ENCODE measurements at places on chromosomes 3 and 15.

- no peak for DNase-seq
Observed at GRCh38 chr3:179297971-179298725, 24.7 kb upstream of the ZNF639 start.

DNA sequence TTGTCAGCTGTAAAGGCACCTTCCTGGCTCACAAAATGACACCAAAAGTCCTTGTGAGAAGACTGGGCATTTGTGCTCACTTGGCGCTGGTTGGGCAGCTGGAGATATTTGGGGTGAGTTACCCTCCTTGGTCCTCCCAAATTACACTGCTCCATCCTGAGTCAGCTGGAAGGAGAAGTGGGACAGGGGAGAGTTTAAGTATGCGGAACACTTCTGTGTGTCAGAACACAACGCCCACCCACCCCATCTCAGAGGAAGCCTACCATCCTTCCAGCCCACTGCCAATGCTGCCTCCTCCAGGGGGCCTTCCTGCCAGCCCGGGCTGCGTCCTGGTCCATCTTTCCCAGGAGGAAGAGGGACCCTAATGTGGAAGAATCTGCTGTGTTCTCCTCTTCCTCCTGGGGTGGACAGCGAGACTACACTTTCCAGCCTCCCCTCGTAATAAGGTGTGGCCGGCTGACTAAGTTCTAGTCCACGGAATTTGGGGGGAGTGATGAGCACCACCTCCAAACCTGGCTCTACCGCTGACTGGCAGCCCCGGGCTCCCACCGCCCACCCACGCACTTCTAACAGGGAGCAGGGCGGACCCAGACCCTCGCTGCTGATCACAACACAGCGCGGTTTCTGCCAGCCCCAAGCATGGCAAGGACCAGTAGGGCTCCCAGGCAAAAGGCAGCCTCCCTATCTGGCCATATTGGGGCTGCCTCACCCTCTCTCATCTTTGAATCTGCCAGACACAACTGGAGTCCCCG lies 265.0 kb downstream of the XXYLT1 start:
- no peak for DNase-seq

GRCh38 chr3:143596957-143597642 lies 251.2 kb downstream of the SLC9A9 start:
- no peak for DNase-seq

- no peak for DNase-seq
Observed at GRCh38 chr15:62821384-62822131, 221.0 kb upstream of the TPM1 start.

GRCh38 chr15:40776537-40777141 lies 6.9 kb downstream of the C15orf62 start:
- no peak for DNase-seq

DNA sequence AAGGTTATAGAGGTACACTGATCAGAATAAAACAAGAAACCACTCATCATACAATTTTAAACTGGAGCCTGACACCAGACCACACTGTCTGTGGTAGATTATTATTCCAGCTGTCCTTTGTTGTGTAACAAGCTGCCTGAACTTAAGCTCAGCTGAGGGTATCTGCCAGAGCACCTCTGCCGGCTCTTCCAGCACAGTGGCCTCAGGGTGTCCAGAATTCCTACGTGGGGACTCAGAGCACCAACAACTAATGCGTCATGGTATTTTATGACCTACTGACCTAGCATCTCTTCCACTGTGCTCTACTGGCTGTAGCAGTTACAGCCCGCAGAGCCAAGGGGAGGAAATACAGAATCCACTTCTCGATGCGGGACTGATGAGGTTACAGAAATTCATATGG lies 15.6 kb upstream of the RAF1 start:
- no peak for DNase-seq

DNA sequence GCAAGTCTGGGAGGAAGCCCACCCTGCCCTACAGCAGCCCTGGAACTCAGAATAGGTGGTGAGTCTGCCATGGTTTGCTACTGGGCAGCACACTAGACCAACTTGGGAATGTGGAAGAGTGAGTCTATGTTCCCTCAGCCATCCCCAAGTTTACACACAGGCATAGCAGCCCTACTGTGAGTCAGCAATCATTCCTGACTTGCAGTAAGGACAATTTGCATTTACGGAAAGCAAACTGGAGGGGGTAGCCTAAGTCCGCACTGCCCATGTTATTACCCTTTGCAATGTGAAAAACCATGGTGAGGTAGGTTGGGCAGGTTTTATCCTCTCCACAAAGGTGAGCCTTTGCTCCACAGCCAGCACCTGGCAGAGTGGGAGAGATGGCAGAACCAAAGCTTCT lies 4.6 kb downstream of the TCTA start:
- no peak for DNase-seq

- DNase-seq: peak; percentile 91
Observed at GRCh38 chr3:194141415-194142155, 5.6 kb downstream of the HES1 start.

DNA sequence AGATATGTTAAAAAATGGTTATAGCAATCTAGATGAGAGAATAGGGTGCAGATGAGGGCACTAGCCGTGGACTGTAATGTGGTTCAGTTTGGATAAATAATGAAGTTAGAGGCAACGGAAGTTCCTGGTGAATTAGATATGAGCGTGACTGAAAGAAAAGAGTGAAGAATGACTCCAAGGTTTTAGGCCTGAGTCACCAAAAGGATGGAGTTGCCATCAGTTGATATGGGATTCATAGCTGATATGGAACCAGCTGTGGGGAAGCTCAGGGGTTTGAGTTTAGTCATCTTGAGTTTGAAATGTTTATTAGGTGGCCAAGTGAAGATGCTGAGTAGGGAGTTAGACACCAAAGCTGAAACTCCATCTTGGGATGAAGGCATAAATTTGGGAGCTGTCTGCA lies 66.2 kb downstream of the SSR3 start:
- DNase-seq: no peak

GRCh38 chr3:137766041-137766875 lies 2.1 kb downstream of the SOX14 start:
- no peak for DNase-seq

GRCh38 chr15:95923792-95924191 lies 406.7 kb upstream of the NR2F2 start:
- no peak for DNase-seq

DNA sequence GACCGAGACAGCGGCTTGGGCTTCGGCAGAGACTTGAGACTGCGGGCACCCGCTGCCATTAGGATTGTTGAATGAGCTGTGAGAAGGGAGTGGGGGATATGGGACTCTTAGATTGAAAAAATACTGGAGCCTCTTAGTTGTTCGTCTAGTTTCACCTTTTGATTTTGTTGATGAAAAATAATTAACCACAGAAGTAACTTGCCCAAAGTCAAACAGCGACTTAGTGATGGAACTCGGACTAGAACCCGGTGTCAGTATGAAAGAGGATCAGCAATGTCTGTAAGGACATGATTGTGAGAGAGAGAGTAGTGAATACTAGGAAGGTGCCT lies 510 bp upstream of the GOLGB1 start:
- DNase-seq: no peak

GRCh38 chr15:93283854-93284253 lies 194.8 kb upstream of the RGMA start:
- DNase-seq: no peak

DNA sequence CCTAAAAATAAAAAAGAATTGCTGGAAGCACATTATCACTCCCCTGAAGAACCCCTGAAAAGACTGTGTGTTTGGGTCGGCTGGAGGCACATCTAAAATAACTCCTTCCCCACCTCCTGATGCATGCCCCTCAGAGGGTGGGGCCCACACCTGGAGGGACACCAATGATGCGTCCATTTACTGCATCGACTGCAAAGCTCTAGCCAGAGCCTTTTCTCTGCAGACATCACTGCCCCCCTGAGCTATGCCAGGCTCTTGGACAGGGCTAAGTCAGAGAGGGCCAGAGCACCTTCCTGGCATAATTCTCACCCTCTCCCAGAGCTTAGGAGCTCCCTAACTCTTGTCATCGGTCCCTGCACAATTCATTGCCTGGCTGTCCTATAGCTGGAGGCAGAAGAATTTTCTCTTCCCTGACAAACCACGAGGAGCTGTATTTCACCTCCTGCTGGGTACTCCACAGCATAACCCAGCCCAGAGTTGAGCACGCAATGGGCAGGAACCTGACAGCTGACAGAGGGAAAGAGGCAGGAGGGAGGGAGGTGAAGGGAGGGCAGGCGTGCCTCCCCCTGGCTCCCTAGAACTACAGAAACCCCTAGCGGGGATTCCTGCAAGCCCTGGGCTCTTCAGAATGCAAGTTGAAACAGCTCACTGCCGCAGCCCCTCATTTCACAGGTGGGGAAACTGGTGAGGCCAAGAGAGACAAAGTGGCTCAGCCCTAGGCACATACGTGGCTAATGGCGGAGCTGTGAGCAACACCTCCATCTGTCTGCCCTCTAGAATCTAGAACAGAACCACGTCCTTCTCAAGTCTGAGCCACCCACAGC lies 46.6 kb downstream of the XXYLT1 start:
- DNase-seq: no peak

DNA sequence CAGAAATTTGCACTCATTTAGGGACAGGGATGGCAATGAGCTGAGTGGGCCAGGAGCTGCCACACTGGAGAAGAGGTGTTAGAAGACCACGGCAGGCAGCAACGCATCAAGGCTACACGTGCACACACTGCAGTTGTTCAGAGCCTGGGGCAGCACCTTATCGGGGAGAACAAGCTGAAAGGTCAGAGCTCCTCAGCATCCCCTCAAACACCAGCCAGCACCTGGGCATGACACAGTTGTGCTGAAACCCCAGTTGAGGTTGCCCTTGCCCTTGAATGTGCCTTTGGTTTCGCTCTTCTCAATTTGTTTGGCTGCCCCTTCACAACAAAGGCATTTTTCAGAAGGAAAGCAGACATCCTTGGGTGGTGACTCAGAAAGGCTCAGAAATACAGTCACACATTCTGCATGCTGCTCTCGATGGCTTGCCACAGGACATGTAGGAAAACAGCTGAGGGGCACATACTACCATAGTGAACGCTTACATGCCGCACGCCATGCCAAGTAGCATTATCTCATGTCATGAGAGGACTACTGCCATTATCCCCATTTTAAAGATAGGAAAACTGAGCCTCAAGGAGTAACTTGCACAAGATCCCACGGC lies 57.6 kb downstream of the ST8SIA2 start:
- DNase-seq: no peak

DNA sequence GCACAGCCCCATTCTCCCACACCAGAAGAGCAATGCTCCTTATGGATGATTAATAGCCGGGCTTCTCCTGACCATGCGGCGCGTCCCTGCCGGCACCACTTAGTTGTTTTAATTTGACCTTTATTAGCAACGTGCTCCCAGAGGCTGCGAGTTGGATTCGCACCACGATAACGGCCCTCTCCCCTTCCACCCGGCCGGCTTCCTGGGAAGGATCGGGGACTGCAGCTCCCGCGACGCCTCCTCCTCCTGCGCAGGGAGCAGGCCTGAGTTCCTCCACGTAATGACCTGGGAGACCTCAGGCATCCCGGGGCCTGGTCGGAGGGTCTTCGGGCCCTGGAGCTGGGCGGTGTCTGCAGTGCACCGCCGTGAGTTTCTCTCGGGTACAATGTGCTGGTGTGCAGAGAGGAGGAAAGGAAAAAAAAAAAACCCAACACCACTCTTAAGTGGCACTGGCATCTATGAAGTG lies 243.3 kb upstream of the TOPAZ1 start:
- DNase-seq: no peak

DNA sequence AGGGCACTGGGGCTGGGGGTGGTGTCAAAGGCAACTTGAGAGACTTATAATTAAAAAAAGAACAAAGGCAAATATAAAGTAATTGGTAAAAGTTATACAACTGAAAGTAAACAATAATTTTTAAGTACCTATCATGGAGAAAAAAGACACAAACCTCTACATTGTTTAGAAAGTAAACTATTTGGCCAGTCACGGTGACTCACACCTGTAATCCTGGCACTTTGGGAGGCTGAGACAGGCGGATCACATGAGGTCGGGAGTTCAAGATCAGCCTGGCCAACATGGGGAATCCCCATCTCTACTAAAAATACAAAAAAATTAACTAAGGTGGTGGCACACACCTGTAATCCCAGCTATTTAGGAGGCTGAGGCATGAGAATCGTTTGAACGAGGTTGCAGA lies 25.8 kb downstream of the RPSA start:
- DNase-seq: no peak

DNA sequence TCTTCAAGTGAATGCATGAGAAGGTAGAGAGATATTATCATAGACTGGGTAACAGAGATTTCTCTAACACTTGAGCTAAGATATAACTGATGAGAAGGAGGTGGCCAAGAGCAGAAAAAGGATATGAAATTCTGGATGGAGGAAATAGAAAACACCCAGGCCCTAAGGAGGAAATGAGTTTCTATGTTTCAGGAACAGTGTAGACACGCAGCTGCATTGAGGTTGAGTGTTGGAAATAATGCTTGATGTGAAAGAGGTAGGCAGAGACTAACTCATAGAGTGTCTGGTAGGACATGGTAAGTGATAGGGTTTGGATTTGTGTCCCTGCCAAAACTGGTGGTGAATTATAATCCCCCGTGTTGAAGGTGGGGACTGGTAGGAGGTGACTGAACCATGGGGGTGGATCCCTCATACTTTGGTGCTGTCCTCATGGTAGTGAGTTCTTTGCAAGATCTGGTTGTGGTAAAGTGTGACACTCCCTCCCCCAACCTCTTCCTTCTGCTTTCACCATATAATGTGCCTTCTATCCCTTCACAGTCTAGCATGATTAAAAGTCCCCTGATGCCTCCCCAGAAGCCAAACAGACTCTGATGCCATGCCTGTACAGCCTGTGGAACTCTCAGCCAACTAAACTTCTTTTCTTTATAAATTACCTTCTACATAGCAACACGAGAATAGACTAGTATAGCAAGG lies 787.3 kb downstream of the EDEM1 start:
- no peak for DNase-seq

GRCh38 chr15:56208641-56209155 lies 35.0 kb downstream of the RFX7 start:
- DNase-seq: no peak

GRCh38 chr3:194284351-194284750 lies 66.8 kb downstream of the CPN2 start:
- DNase-seq: no peak

- no peak for DNase-seq
Observed at GRCh38 chr3:119352034-119352609, 57.9 kb downstream of the ARHGAP31 start.

DNA sequence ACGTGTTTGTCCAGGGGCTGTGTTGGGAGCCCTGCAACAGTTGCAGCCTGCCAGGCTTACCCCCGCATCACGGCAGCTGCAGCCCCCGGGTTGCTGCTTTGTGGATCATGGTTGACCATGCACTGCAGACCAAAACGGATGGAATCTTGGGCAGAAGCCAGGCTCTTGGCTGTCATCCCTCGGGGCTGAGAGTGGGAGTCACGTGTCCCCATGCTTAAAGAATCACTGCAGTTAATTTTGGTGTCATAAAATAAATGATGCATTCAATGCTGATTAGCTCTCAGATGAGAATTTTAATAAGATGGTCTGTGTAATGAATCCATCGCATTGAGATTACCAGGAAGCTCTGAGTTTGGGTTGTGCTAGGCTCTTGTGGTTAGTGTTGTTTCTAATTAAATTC lies 115.6 kb downstream of the CHDH start:
- no peak for DNase-seq

DNA sequence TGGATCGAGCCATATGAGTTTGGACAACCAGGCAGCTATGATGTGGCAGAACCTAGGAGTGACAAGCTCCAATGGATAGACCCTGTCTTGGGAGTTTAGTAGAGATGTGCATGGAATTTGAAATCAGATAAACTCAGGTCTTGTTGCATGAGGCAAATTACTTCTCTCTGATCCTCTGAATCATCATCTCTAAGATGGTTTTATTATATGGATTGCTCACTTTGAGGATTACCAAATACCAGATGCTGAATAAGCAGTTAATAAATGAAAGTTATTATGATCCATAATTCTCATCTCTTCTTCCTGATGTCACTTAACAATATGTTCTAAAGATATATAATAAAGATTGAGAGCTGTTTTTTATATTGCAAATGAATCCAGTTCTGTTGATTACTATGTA lies 622.2 kb downstream of the NTRK3 start:
- no peak for DNase-seq
